Right renal pelvis (tissue), 4 donors: ENCODE measurements at places on chromosomes 5 and 9.

GRCh38 chr5:57494104-57495098 is 11.8 kb upstream of the ACTBL2 start:
- DNase-seq = no peak

DNA sequence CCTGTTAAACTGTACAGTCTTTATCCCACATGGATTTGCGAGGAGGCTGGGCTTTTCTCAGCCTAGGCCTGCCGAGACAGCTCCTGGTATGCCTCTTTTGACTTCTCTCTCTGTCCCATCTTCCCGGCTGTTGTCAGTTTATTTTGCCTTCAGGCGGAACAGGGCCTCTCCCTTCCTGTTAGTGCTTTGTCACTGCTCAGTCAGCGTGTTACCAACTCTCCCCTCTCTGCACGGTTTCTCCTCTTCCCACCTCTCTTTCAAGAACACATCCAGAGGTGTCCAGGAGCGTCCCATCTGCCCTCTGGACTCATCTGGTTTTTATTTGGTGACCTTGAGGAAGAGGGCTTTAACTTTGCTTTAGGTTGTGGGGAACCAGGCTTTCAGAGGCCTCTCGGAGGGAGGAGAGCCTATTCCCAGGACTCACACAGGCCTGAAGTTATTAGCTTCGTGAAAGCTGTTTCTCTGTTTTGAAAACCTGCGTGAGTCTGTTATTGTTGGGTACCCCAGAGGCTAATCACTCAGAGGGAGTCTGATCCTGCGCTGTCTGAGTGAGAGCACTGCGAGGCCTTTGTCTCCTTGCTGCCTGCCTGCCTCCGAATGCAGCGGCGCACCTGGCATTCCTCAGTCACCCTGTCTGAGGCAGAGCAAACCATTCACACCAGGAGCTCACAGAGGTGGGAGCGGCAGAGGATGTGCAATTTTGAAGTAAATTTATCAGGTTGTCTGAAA is 234.4 kb upstream of the MPDZ start:
- peak; percentile 13 for DNase-seq

GRCh38 chr5:56026863-56027300 is 32.1 kb upstream of the IL6ST start:
- DNase-seq = no peak

DNA sequence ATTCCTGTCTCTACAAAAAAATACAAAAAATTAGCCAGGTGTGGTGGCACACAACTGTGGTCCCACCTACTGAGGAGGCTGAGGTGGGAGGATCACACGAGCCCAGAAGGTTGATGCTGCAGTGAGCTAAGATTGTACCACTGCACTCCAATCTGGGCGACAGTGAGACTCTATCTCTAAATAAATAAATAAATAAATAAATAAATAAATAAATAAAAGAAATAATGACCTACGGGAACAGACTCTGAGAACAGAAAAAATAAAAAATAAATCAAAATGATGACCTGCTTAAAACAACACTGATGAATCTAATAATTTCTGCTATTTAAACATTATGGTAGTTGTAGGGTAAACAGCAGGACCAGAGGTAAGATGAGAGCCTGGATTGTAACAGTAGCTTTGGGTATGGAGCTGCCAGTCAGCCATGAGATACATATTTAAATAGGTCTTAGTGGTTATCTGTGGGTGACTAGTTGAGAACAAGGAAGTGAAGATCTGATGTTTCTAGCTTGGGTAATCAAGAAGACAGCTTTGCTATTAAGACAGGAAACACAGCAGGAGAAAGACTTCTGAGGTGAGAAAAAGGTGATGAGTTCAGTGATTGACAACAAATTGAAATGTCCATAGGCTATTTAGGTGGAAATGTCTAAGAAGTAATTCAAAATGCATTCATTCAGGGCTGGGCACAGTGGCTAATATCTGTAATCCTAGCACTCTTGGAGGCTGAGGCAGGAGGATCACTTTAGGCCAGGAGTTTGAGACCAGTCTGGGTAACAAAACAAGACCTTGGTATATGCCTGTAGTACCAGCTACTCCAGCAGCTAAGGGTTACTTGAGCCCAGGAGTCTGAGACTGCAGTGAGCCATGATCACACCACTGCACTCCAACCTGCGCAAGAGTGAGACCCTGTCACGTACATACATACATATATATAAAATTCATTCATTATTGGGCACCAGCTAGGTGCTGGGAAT is 11.0 kb downstream of the RNF145 start:
- no peak for DNase-seq

GRCh38 chr5:65914641-65915196 is 11.7 kb upstream of the ERBIN start:
- DNase-seq = no peak

GRCh38 chr9:108722396-108722795 is 133.4 kb downstream of the ACTL7B start:
- DNase-seq = no peak

DNA sequence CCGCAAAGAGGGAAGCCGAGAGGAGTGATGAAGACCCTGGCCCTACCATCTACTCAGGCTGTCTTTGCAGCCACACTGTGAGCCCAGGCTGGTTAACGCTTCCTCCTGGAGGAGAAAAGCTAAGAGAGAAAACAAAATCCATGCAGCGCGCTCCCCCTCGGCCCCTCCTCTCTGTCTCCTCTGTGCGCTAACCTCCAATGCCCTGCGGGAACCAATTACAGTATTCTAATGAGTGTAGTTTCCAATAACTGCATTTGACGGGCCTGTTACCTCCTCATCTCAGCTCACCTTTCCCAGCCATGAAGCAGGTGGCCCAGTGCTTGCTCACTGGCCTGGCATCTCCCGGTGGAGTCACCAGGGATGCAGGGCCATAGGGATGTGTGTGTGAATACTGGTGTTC is 565.5 kb downstream of the EBF1 start:
- DNase-seq = no peak

DNA sequence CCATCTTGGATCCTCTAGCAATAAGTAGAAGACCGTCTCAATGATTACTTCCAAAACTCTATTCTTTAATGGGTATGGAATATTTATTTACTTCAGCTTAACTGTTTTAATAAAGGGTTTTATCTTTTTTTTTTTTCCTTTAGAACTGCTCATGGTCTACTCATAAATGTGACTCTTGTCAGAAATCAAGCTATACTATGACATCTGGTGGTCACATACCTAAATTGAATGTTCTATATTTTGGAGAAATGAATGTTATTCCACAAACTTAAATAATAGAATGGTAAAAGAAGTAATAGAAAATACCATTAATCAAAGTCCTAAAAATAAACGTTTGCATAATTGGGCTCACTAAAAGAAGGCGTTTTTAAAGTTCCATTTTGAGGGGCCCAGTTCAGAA is 131.2 kb upstream of the PLCXD3 start:
- no peak for DNase-seq

DNA sequence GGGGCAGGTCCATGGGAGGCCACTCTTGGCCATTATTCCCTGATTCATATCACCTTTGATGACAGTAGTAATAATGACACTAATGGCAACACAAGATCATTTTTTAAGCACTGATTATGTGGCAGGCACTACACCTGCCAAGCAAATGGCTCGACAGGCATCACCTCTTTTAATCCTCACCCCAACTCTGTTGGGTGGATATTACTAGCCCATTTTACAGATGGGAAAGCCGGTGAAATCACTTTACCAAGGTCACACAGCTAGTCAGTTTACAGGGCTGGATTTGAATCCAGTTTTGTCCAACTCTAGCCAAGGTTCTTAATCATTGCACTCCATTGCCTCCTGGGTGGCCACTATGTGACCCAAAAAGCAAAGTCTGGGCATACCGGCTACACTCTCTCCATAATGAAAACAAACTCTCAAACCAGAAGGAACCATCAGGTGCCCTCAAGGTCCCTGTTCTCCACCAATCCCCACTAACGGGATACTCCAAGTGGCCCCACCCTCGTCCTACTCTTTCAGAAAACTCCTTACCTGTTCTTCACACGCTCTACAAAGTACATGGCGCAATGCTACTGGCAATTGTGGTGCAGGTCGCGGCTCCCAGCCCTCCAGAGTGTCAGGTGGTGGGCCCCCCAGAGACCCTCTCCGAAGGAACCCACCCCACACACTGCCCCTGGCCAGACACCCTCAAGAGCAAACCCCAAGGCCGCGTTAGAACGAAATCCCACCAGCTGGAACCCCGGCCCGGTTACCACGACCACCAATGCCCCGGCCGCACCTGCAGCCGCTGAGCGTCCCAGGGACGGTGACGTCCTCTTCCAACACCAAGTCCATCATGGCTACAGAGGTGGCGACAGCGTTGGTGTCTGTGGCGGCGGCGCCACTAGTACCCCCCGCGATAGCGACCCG is 572 bp downstream of the CDK5RAP2 start:
- DNase-seq = no peak

- DNase-seq = no peak
These were observed 197.0 kb downstream of the AOPEP start for GRCh38 chr9:94923326-94924089.

GRCh38 chr5:72988769-72989168 is 32.9 kb downstream of the FCHO2 start:
- DNase-seq = no peak

- DNase-seq = no peak
These were observed 37.1 kb downstream of the VAV2 start for GRCh38 chr9:133954862-133955529.

GRCh38 chr5:157611571-157612476 is 36.2 kb upstream of the ADAM19 start:
- no peak for DNase-seq

DNA sequence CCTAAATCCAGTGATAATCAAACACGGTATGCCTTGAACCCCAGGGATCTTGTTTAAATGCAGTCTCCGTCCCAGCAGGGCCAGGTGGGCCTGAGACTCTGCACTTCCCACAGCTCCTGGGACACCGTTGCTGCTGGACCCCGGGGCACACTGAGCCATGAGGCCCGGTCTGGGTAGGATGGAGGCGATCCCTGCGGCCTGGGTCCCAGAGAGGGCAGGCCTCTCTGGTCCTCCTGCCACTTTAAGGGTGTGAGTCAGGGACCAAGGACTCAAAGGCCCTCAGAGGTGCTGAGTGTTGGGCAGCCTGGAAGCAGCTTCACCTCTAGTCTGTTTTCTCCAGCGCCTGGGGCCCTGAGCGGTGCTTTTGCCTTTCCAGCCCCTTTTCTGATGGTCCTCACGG is 34.1 kb upstream of the SLC9A3 start:
- DNase-seq = no peak

GRCh38 chr5:177495243-177496060 is 2.0 kb downstream of the PDLIM7 start:
- DNase-seq = no peak

- no peak for DNase-seq
These were observed 20.8 kb upstream of the KIF2A start for GRCh38 chr5:62284946-62285891.

DNA sequence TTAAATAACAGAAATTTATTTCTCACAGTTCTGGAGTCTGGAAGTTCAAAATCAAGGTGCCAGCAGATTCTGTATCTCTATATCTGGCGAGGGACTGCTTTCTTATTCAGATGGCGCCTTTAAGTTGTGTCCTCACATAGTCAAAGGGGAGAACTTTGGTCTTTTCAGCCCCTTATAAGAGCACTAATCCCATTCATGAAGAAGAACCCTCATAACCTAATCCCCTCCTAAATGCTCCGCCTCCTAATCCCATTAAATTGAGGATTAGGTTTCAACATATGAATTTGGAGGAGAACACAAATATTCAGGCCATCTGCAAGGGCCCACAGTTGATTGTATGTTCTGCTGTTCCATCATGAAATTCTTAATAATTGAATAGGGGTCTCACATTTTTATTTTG is 10.8 kb upstream of the CCDC152 start:
- DNase-seq = no peak

- no peak for DNase-seq
These were observed 994.8 kb upstream of the WWC1 start for GRCh38 chr5:167296661-167297060.

GRCh38 chr5:35626108-35626507 is 8.4 kb downstream of the SPEF2 start:
- DNase-seq = no peak

- DNase-seq = no peak
These were observed 97.3 kb downstream of the OXCT1 start for GRCh38 chr5:41772785-41773442.

DNA sequence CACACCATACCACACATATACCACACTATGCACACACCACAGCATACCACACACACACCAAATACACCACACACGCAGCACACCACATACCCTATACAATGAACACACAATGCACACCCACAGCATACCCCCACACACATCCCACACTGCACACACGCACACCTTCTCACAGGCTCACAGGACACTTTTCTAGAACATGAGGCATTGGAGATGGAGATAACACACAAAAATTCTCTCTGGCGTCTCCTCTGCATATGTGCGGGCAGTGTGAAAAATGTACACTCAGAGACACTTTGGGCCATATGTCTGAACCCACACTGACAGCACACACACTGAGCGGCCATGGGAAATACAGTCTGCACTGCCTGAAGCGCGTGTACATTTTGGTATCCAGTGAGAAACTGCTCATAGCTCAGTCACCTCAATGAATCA is 278.1 kb downstream of the GADD45G start:
- no peak for DNase-seq

GRCh38 chr5:100641833-100642232 is 106.7 kb downstream of the FAM174A start:
- DNase-seq = no peak

- peak; percentile 14 for DNase-seq
These were observed 35.9 kb downstream of the TGFBR1 start for GRCh38 chr9:99140685-99141314.

- DNase-seq = no peak
These were observed 17.9 kb downstream of the HMMR start for GRCh38 chr5:163478126-163478981.

DNA sequence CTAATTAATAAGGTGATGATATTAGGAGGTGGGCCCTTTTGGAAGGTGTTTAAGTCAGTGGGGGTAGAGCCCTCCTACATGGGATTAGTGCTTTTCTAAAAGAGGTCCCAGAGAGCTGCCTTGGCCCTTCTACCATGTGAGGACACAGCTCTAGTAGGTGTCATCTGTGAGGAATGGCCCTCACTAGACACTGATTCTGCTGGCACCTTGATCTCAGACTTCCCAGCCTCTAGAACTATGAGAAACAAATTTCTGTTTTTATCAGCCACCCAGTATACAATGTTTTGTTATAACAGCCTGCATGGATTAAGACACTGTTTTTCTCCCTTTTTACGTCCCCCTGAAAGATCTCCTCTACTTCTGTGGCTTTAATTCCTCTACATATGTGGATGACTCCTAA is 31.6 kb downstream of the ACER2 start:
- DNase-seq = no peak

DNA sequence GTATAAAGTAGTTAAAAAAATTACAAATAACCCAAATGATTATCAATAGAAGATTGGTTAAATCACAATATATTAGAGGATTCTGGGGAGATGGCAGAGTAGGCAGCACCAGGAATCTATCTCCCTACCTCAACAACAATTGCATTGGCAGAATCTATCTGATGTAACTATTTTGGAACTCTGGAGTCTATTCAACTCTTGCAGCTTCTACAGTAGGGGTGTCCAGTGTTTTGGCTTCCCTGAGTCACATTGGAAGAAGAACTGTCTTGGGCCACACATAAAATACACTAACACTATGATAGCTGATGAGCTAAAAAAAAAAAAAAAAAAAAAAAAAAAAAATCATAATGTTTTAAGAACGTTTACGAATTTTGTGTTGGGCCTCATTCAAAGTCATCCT is 29.2 kb upstream of the ECM2 start:
- DNase-seq = no peak

GRCh38 chr9:77896938-77897667 is 134.5 kb downstream of the GNAQ start:
- DNase-seq = no peak
